ENCODE measurements at places on chromosomes 5 and 9.

- no peak for DNase-seq
Measured at GRCh38 chr9:133268335-133269056, 6.5 kb downstream of the ABO start.

GRCh38 chr5:1807451-1808185, 6.4 kb downstream of the NDUFS6 start:
- no peak for DNase-seq

GRCh38 chr9:3277200-3277599, 248.6 kb downstream of the RFX3 start:
- no peak for DNase-seq

DNA sequence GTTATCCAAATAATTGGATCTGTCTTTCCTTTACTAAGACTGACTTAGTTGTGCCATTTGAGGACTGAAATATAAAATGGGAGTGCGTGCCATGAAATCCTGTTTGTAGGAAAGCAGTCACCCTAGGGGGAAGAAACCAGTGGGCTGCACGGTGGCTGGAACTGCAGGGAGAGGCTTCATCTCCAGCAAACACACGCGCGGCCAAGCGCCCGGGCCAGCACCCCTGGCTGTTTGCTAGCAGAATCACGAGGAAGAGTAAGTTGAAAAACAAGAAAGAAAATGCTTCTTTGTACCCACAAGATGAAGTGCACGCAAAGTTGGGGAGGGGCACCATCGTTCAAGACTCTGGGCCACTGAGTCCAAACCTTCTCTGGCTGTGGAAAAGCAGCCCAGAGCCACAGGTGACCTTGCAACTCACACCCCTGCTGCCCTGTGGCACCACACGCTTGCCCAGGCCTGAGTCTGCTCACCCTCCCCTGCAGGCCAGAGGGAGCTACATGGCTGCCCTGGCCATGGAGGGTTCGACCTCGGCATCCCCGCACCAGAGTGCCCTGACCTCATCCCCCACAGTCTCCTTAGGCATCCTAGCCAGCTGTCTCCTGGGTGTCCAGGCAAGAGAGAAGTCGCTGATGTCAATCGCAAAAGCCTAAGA, 55.2 kb downstream of the IRX2 start:
- DNase-seq = no peak

DNA sequence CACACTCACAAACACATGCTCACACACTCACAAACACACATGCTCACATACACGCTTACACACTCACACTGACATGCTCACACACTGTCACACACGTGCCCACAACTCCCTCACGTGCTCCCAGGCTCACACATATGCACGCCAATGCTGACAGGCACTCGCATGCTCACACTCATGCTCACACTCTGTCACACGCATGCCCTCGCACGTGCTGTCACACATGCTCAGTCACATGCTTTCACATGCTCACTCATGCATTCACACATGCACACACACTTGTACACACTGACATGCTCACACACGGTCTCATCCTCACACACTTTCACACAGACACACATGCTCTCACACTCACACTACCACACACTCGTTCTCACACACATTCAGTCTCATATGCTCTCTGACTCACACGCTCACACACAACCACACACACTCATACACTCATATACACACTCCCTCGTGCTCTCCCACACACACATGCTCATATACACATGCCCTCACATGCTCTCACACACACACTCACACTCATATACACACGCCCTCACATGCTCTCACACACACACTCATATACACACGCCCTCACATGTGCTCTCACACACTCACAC, 10.3 kb downstream of the CCDC187 start:
- DNase-seq = no peak
